Sigmoid colon (tissue), 7 donors: ENCODE measurements at places on chromosomes 1 and 21. TPM values are rescaled to one million over a fixed set of nuclear protein-coding genes. Genes with fewer than 3 reads are reported as not detected.
A peak's percentile ranks its signal among the peaks of the same experiment; 100 is the strongest.

DNA sequence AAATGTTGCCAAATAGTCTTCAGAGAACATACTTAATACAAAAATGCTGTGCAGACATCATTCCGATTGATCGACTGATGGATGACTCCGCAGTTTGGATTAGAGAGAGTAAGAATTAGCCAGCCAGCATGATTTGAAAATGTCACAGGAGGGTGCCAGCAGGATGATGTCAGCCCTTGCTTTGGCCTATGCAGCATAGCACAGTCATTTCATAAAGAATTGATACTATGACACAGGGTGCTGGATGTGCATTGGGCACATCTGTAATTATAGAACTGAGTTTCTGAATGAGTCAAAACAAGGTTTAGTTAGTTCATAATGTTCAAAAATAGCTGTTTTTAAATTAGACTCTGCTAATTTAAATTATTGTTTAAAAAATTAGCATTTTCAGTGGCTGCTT, 21.6 kb upstream of the TRAF5 start:
- DNase-seq: no peak
- no peak overlapping the region for H3K4me3 ChIP-seq
- no peaks in the 10 kb centered on the region for H3K27me3 ChIP-seq
- peaks cover 9% of the 10 kb centered on the region for H3K36me3 ChIP-seq
- no peak overlapping the region for H3K27ac ChIP-seq
- no peaks in the 10 kb centered on the region for H3K4me1 ChIP-seq

- H3K4me1 ChIP-seq: peaks cover 26% of the 10 kb centered on the region
- H3K4me3 ChIP-seq: peak overlapping the region; percentile 84
- no peaks in the 10 kb centered on the region for H3K27me3 ChIP-seq
- H3K27ac ChIP-seq: peak overlapping the region; percentile 95
Observed at GRCh38 chr1:68229650-68230483, 2.5 kb downstream of the WLS start.

GRCh38 chr1:153251562-153251961, 7.9 kb upstream of the LORICRIN start:
- H3K4me3 ChIP-seq: no peak overlapping the region
- H3K36me3 ChIP-seq: no peaks in the 10 kb centered on the region
- no peaks in the 10 kb centered on the region for H3K4me1 ChIP-seq

DNA sequence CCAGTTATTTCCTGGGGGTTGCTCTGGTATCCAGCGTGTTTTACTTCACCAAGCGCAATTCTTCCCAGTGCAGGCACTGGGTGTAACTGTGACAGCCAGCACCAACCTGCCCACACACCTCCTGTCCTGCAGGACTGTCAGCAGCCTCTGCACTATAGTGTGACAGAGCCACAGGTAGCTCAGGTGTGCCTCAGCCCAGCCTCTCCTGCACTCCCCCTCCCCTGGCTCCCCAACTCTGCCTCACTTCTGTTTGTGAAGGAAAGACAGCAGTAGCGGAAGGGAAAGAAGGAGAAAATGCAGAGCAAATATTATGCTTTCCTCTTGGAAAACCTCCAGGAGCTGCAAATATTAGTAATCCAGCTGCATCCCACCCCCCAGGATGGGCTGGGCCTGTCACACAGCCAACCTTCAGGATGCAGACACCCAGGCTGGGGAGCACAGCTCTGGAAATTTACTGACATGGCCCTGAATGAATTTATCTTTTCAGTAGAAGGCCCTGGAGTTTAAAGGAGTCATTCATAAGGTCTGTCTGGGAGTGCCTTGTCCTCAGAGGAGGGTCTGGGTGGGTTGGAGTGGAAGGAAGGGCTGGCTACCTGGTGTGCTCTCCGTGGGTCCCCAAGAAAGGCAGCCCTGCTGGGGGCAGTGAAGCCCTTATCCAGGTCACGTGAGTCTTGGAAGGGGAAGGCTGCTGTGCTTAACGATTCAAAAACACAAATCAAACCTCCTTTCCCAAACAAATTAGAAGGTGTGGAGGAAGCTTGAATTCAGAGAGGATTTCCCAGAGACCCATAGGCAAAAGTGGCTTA, 20.9 kb downstream of the CAPN2 start:
- DNase-seq: no peak
- H3K27ac ChIP-seq: peak overlapping the region; percentile 25
- no peaks in the 10 kb centered on the region for H3K4me1 ChIP-seq
- no peaks in the 10 kb centered on the region for H3K36me3 ChIP-seq
- no peak overlapping the region for H3K4me3 ChIP-seq
- H3K27me3 ChIP-seq: no peaks in the 10 kb centered on the region

DNA sequence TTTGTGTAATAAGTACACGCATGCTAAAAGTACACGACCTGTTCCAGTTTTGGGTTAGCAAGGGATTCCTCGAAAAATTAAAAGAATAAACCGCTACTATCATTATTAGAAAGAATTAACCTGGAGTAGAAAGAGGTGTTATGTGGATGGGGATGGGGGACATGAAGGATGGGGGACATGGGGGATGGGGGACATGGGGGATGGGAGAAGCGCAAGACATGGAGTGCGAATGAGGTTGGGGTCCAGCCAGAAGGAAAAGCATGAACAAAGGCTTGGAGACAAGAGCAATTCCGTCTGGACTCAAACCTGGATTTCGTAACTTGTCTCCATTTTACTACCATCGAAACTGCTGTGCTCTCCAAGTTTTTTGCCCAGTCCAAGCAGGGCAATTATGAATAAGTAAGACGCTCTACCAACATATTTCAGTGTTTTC, 591 bp upstream of the KDM1A start:
- H3K4me3 ChIP-seq: peak overlapping the region; percentile 99
- H3K27me3 ChIP-seq: no peaks in the 10 kb centered on the region
- H3K36me3 ChIP-seq: no peaks in the 10 kb centered on the region
- H3K27ac ChIP-seq: peak overlapping the region; percentile 92
- DNase-seq: no peak

DNA sequence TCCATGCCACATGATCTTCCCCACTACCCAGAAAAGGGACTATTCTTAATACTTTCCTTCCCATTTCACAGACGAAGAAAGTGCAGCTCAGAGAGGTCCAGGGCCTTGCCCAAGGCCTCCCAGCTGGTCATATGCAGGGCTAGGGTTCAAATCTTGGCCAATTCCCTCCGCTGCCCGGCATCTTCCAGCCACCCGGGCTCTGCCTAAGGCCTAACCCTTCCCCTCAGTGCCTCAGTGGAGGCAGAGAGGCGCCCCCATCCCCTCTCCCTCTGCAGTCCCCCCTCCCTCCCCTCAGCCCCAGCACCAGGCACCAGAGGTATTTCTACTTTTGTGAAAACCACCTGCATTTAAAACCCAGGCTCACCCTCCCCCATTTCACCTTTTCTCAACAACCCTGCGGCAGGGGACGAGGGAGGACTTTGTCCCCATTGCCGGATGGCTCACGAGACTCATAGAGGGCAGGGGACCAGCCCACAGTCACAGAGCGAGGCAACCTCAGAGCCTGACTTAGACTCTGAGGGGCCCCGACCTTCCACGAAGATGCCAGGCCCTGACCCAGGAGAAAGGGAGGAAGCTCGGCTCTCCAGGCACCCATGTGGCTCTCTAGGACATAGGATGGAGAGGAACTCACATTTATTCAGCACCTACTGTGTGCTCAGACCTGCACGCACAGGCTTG, 12.3 kb downstream of the LAPTM5 start:
- no peak overlapping the region for H3K4me3 ChIP-seq
- DNase-seq: no peak
- H3K36me3 ChIP-seq: no peaks in the 10 kb centered on the region
- H3K27ac ChIP-seq: peak overlapping the region; percentile 14
- H3K4me1 ChIP-seq: no peaks in the 10 kb centered on the region

GRCh38 chr1:40362699-40363098, 10.8 kb upstream of the SMAP2 start:
- DNase-seq: no peak
- H3K36me3 ChIP-seq: no peaks in the 10 kb centered on the region
- H3K27me3 ChIP-seq: no peaks in the 10 kb centered on the region
- no peak overlapping the region for H3K4me3 ChIP-seq
- H3K27ac ChIP-seq: no peak overlapping the region

- no peak overlapping the region for H3K4me3 ChIP-seq
- H3K4me1 ChIP-seq: no peaks in the 10 kb centered on the region
- no peak overlapping the region for H3K27ac ChIP-seq
- H3K36me3 ChIP-seq: no peaks in the 10 kb centered on the region
- DNase-seq: no peak
Observed at GRCh38 chr1:220291580-220291979, 19.3 kb upstream of the RAB3GAP2 start.

GRCh38 chr1:214553142-214553710, 1.8 kb upstream of the PTPN14 start:
- peaks cover 24% of the 10 kb centered on the region for H3K4me1 ChIP-seq
- DNase-seq: no peak
- H3K4me3 ChIP-seq: no peak overlapping the region
- H3K36me3 ChIP-seq: no peaks in the 10 kb centered on the region
- H3K27ac ChIP-seq: peak overlapping the region; percentile 98

DNA sequence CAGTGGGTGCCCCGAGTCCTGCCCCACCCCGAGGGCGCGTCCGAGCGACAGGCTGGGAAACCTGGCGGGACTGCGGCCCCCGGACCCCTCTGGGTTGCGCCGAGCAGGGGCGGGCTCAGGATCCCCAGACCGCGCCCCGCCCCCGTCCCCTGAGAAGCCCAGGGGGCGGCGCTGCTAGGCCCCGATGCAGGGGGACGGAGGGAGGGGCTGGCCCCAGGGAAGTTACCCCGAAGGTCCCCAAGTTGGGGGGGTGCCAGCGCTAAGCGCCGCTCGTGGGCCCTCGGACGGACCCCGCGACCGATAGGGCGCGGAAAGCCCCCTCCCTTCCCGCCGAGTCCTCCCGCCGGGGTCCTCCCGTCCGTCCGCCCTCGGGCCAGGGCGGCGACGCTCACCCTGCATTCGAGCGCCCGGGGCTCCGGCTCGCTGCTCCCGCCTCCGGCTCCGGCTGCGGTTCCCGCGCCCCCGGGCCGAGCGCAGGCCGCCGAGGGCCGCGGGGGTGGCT, 414 bp downstream of the GPR153 start:
- no peaks in the 10 kb centered on the region for H3K4me1 ChIP-seq
- H3K4me3 ChIP-seq: peak overlapping the region; percentile 58
- peaks cover 5% of the 10 kb centered on the region for H3K27me3 ChIP-seq
- peak; percentile 77 for DNase-seq

DNA sequence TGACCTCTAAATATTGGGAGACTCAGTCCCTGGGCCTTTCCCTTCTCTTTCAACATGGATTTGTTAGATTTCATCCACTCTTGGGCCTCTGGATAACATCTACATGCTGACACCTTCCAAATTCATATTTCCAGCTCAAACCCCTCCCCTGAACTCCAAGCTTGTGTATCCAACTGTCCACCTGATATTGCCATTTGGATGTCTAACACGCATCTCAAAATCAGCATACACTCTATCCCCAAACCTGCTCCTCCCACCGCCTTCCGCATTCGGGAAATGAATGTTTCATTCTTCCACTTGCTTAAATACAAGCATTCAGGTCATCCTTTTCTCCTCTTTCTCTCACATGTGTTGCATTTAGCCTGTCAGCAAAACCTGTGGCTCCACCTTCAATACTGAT, 17.5 kb upstream of the KAZN start:
- no peaks in the 10 kb centered on the region for H3K27me3 ChIP-seq
- H3K27ac ChIP-seq: no peak overlapping the region
- H3K4me1 ChIP-seq: no peaks in the 10 kb centered on the region
- H3K36me3 ChIP-seq: no peaks in the 10 kb centered on the region

GRCh38 chr21:41369920-41370839, 8.4 kb downstream of the MX2 start:
- H3K36me3 ChIP-seq: no peaks in the 10 kb centered on the region
- DNase-seq: peak; percentile 48
- no peaks in the 10 kb centered on the region for H3K4me1 ChIP-seq
- H3K4me3 ChIP-seq: peak overlapping the region; percentile 38

DNA sequence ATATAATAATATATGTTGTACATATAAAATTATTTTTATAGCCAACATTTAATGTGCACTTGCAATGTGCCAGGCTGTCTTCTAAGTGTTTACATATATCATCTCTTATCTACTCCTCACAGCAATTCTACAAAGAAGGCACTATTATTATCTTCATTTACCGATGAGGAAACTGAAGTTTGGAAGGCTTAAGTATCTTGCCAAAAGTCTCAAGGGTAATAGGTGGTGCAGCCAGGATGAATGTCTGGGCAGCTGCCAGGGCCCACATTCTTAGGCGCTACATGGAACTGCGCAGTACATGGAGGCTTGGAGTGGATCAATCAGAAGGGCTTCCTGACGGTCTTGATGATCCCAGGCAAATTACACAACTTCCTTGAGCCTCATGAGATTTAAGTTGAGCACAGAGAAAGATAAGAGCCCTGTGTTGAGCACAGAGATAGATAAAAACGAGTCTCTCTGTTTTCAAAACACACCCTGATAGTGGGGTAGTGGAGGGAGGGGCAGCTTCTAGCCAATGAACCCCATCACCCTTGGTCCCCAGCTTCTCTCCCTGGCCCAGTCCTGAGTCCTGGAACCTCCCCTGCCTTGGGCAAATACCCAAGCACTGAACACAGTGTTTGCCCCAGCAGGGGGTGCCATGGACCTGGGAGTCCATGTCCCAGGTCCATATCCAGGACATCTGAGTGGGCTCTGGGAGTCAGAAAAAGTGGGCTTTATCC, 9.2 kb downstream of the POU3F1 start:
- H3K27me3 ChIP-seq: peaks cover 40% of the 10 kb centered on the region
- no peak overlapping the region for H3K4me3 ChIP-seq
- DNase-seq: no peak
- H3K36me3 ChIP-seq: no peaks in the 10 kb centered on the region
- H3K27ac ChIP-seq: no peak overlapping the region
- no peaks in the 10 kb centered on the region for H3K4me1 ChIP-seq

DNA sequence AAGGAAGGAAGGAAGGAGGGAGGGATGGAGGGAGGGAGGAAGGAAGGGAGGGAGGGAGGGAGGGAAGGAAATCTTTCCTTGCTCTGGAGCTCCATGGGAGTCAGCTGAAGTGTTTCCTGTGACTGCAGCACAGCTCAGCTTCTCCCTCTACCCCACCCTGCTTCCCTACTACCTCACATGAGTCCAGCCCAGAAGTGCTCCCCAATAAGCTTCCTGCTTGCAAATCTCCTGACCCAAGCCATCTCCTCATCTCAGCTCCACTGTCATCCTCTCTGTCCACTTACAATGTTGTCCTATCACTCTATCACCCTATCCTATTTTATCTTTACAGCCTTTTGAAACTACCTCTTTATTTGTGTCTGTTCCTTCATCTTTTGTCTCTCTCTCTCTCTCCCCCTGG, 52.9 kb upstream of the SSBP3 start:
- H3K4me3 ChIP-seq: no peak overlapping the region
- H3K27ac ChIP-seq: no peak overlapping the region
- no peaks in the 10 kb centered on the region for H3K4me1 ChIP-seq
- no peaks in the 10 kb centered on the region for H3K36me3 ChIP-seq
- peak; percentile 27 for DNase-seq
- no peaks in the 10 kb centered on the region for H3K27me3 ChIP-seq

Gene TEX38
- 0.16 TPM for polyA plus RNA-seq

Gene AVPR1B
- polyA plus RNA-seq: not detected

Gene AQP10
- polyA plus RNA-seq: not detected

Gene ADORA3
- 5.4 TPM for polyA plus RNA-seq

Gene HAPLN2
- not detected for polyA plus RNA-seq

Gene BRINP3
- polyA plus RNA-seq: 3.7 TPM

Gene LRRC38
- polyA plus RNA-seq: not detected

Gene MROH7
- polyA plus RNA-seq: 0.69 TPM

Gene TMEM234
- 23.1 TPM for polyA plus RNA-seq
